ENCODE measurements at places on chromosomes 11 and 22. TPM values are rescaled to one million over a fixed set of nuclear protein-coding genes. Genes with fewer than 3 reads are reported as not detected.

Gene LDHAL6A
- total RNA-seq = not detected

Gene HTR3A
- not detected for total RNA-seq

Gene SPINDOC
- 25.7 TPM for total RNA-seq

Gene MISFA
- 1.3 TPM for total RNA-seq

Gene ZP1
- total RNA-seq = not detected

Gene APOA5
- not detected for total RNA-seq

Gene OR51Q1
- not detected for total RNA-seq

Gene APOBEC3F
- 19.0 TPM for total RNA-seq

Gene OSM
- 13.8 TPM for total RNA-seq

Gene DEUP1
- not detected for total RNA-seq

Gene KIF18A
- 26.4 TPM for total RNA-seq

Gene MPEG1
- not detected for total RNA-seq

Gene SCGB1C1
- total RNA-seq = not detected

Gene BCO2
- 0.63 TPM for total RNA-seq

Gene KRTAP5-9
- 0.21 TPM for total RNA-seq

Gene TMEM86A
- total RNA-seq = 0.09 TPM

Gene ENTHD1
- total RNA-seq = 0.70 TPM

Gene CRELD2
- 16.4 TPM for total RNA-seq

Gene SAAL1
- 37.4 TPM for total RNA-seq

Gene BAIAP2L2
- total RNA-seq = 0.71 TPM

Gene NRGN
- 13.5 TPM for total RNA-seq

Gene NCF4
- total RNA-seq = 3.8 TPM

Gene LMO2
- not detected for total RNA-seq

Gene SEC14L6
- total RNA-seq = not detected

Gene PLAAT2
- total RNA-seq = not detected

Data from activated CD4-positive, alpha-beta T cell treated with anti-CD3 and anti-CD28 coated beads for 36 hours (primary cell).